ENCODE measurements at places on chromosomes 3 and 15. TPM values are rescaled to one million over a fixed set of nuclear protein-coding genes. Genes with fewer than 3 reads are reported as not detected.

Gene GRAMD2A
- 9.0 TPM for total RNA-seq

Gene MRAS
- 14.2 TPM for total RNA-seq

Gene ZBED2
- total RNA-seq: 8.3 TPM

Gene CA12
- 122 TPM for total RNA-seq

Data from tracheal epithelial cell (primary cell).